ENCODE measurements at places on chromosomes 7 and 10. TPM values are rescaled to one million over a fixed set of nuclear protein-coding genes. Genes with fewer than 3 reads are reported as not detected.

Gene AGBL3
- total RNA-seq: 0.94 TPM

Gene PAPSS2
- total RNA-seq: 61.5 TPM

DNA sequence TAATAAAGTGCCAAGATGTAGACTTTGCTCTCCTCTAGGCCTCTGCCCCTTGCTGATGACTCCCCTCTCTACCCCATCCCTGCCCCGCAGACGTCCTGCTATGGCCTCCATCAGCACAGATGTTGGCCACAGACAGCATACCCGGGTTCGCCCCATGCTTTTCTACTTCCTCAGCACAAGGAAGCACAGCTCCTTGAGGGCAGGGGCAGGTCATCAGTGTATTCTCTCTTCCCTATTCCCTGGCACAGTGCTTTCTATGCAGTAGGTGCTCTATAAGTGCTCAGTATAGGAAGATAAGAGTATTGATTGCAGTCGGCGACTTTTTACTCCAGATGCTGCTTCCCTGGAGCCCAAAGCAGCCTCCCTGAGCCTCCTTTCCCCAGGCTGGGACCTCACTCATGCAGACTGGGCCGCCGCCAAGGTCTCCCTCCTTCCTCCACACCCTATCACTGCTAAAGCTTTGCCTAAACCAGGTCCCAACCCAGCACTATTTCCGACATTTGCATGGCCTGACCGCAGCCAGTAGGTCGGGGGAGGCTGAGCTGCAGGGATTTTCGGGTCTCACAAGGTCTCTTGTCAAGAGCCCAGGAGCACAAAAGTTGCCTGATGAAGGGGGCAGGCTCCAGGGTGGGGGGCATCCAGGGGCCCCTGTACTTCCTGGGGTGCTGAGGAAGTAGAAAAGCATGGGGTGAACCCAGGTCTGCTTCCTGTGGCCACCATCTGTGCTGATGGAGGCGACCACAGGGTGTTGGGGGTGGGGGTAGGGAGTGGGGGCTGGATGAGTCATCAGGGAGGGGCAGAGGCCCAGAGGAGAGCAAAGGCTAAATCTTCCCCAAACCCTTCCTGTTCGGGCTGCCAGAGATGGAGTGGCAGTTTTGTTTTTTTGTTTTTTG lies 8.0 kb downstream of the CALHM3 start:
- DNase-seq: no peak
- no peaks in the 10 kb centered on the region for H3K36me3 ChIP-seq
- no peak overlapping the region for H3K4me3 ChIP-seq
- H3K27ac ChIP-seq: peak overlapping the region; percentile 2
- peaks cover 15% of the 10 kb centered on the region for H3K27me3 ChIP-seq

DNA sequence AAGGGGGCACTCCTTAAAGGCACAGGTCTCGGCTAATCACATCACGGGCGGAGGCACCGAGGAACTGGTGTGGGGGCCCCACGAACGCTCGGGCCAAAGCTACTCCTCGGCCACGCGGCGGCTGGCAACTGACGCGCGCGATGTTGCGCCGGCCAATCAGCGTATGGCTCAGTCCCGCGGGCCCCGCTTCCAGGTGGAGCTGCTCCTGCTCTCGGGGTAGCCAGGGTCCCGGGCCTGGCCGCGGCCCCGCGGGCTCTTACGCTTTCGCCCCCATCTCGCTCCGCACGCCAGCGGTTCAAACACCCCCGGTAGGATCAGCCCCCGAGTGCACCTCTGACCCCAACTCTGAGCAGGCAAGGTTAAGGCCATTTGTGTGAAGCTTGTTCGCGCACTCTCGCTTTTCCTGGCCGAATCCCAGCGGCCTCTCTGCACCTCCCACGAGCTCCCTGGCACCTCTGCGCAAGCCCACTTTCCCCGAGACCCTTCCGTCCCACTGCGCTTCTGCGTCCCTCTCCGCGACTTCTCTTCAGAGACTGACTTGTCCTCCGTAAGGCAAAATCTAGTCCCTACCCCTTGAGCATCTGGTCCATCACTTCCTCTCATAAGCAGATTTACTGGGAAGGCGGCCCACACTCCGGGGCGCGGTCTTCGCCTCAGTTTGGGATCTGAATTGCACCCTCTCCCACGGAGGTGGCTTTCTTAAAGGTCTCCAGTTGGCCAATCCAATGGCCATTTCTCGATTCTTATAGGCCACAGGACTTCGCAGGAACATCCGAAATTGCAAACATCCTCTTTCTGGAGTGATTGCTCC lies 200.9 kb upstream of the TBX20 start:
- H3K36me3 ChIP-seq: no peaks in the 10 kb centered on the region
- no peak overlapping the region for H3K27ac ChIP-seq
- no peak overlapping the region for H3K4me3 ChIP-seq
- H3K27me3 ChIP-seq: peaks cover 4% of the 10 kb centered on the region
- H3K4me1 ChIP-seq: no peaks in the 10 kb centered on the region
- DNase-seq: no peak

DNA sequence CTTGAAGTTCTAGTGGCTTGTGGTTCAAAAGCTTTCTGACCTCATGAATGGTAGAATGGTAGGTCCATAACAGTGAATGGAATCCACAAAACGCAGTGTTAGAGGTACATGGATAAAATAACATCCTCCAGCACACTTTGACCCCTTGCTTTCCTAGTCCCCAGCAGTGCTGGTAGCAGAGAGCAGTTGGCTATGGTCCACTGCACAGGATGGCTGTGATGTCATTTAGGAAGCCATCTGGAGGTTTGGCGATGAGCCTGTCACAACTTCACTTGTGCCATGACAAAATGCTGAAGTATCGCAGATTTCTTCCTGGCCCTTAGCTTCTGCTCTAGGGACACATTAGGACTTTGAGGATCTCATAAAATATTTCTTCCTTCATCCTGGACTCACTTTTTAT lies 300.0 kb upstream of the FZD8 start:
- DNase-seq: no peak
- H3K27ac ChIP-seq: no peak overlapping the region
- H3K4me3 ChIP-seq: no peak overlapping the region
- no peaks in the 10 kb centered on the region for H3K36me3 ChIP-seq
- peaks cover 35% of the 10 kb centered on the region for H3K4me1 ChIP-seq

- peaks cover 12% of the 10 kb centered on the region for H3K4me1 ChIP-seq
- no peak overlapping the region for H3K4me3 ChIP-seq
- H3K27ac ChIP-seq: no peak overlapping the region
- H3K27me3 ChIP-seq: peaks cover 7% of the 10 kb centered on the region
- H3K36me3 ChIP-seq: peaks cover 1% of the 10 kb centered on the region
- DNase-seq: no peak
Measured at GRCh38 chr10:90447831-90448230, 410.0 kb downstream of the HTR7 start.

DNA sequence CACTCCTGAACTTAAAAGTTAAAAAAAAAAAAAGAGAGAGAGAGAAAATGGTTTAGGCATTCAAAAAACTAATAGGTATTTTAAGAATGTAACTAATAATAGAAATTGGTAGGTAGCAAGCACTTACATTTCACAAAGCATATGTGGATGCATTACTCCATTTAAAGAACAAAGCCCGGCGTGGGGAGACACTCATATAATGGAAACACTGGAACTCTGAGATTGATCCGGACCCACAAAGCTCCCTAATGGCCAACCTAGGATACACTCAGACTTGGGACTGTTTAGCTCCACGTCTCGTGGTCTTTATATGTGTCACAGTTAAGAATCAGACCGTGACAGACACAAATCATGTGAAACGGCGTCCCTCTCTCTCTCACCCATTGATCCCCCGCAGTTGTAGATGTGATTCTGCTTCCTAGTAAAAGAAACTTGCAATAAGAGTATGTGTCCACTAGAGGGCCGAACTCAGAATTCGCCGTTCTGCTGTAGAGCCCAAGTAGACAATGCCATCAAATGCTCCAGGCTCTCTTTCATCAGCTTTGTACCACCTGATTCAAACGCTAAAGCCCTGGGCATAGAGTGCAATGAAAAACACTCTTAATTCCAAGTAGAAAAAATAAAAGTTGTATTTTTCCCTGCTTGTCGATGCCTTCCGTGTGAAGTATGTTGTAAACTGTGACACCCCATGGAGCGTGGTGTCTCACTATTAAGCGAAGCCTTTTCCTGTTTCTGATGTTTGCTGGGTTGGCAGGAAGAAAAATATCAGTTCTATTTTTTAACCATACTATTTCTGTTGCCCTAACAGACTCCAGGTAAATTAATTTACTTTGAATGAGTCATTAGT lies 429.0 kb upstream of the MTPN start:
- peaks cover 19% of the 10 kb centered on the region for H3K27me3 ChIP-seq
- no peak overlapping the region for H3K4me3 ChIP-seq
- no peak overlapping the region for H3K27ac ChIP-seq
- no peaks in the 10 kb centered on the region for H3K36me3 ChIP-seq
- DNase-seq: no peak
